ENCODE measurements at places on chromosomes 6 and 20.

GRCh38 chr20:3796477-3797225, 541 bp downstream of the CDC25B start:
- DNase-seq, result no peak

- DNase-seq, result no peak
Observed at GRCh38 chr6:16585805-16586204, 175.5 kb downstream of the ATXN1 start.

DNA sequence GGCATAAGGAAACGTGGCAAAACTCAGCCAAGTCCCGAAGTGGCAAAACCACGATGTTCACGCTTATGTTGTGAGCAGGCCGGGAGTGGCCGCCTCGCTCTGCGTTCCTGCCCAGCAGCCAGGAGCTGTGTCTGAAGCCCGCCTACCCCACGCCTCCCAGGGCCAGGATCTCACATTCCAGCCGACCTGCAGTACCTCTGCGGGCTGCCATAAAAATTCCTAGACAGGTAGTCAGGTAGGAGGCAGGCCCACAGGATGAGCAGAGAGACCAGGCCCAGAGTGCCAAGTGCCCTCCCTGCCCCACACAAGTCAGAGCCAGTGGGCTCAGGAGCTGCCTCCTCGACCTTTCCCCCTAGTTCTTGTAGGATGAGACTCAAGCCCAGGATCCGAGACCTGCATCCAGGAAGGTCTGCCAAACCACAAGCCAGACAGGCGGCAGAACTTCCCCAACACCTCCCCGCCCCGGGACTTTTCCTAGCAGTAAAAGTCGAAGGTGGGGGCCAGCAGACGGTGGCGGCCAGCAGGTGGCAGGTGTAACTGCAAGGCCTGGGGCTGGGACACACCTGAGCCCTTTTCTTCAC, 16.7 kb downstream of the PMEPA1 start:
- DNase-seq, result no peak

GRCh38 chr6:111938710-111939109, 65.5 kb upstream of the FYN start:
- DNase-seq, result no peak

DNA sequence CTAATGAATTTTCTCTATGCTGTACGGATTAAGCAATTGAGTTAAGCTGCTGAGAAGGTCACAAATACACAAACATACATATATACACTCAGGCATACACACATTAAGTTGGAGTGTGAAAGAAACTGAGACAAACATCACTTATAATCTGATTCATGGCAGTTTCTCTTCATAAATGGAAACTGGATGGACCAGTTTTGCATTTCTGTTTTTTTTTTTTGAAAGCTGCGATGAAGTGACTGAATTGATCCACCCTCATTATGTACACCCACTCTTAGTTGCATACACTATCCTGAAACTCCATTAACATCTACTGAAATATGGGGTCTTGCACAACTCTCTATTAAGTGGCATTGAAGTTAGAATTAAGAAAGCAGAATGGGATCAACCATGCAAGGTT, 32.9 kb upstream of the TENT5A start:
- no peak for DNase-seq

- no peak for DNase-seq
Observed at GRCh38 chr6:44627091-44627882, 239.8 kb downstream of the CDC5L start.

GRCh38 chr6:111747829-111748228, 125.4 kb downstream of the FYN start:
- no peak for DNase-seq

All from stimulated activated CD8-positive, alpha-beta memory T cell treated with anti-CD3 and anti-CD28 coated beads, Interleukin-2, amount 100 ng/mL, for 1 hour (primary cell).